ENCODE measurements at places on chromosomes 6 and 20.

DNA sequence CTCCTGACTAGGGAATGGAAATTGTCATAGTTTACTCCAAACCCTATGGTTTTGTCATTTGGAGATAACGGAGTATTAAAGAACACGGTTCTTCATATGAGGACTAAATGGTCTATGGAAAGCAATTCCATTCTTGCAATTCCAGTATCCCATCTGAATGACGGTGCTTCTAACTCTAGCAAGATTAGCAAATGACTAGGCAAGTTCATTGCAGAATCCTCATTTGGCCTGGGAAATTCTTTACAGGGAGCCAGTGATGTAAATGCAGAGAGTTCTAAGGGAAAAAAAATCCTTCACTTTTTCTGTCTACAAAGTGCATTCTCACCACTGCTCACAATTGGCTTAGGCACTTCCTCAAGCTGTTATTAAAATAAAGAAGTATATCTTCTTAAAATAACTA lies 111.5 kb downstream of the MOXD1 start:
- no peak for DNase-seq

GRCh38 chr6:68876792-68877493 lies 241.9 kb downstream of the ADGRB3 start:
- no peak for DNase-seq

GRCh38 chr6:34837528-34837927 lies 45.6 kb downstream of the BLTP3A start:
- DNase-seq, result no peak

GRCh38 chr6:139394027-139394649 lies 19.7 kb upstream of the CITED2 start:
- DNase-seq, result no peak

GRCh38 chr20:1946442-1946761 lies 47.5 kb downstream of the PDYN start:
- DNase-seq, result no peak
